Colonic mucosa (tissue), 4 donors: ENCODE measurements at places on chromosomes 12 and 14. TPM values are rescaled to one million over a fixed set of nuclear protein-coding genes. Genes with fewer than 3 reads are reported as not detected.

PTGER2 gene
- total RNA-seq = 4.3 TPM

GMPR2 gene
- total RNA-seq = 68.1 TPM

PLBD1 gene
- total RNA-seq = 91.7 TPM

PIANP gene
- total RNA-seq = 1.2 TPM

WASHC3 gene
- total RNA-seq = 30.6 TPM

MORN3 gene
- total RNA-seq = not detected
